ENCODE measurements at places on chromosomes 3 and 15.

DNA sequence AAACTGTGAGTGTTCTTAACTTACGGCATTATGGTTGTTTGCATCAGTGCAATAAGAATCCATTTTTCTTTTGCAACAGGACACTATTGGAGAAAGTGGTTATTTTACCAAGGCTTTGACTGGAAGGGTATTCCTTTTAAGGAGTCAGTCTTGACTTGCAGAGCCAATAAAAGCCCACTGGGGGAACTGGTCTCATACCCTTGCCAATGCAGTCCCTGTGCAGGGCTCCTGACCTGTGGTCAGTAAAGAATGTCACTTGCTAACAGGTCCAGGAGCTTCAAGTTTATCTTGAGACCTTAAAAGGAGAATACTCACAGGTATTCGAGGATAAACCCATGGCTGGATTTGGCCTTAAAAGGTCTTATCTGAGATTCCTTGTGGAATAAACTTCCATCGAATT is 227.8 kb upstream of the GBE1 start:
- no peak for DNase-seq

DNA sequence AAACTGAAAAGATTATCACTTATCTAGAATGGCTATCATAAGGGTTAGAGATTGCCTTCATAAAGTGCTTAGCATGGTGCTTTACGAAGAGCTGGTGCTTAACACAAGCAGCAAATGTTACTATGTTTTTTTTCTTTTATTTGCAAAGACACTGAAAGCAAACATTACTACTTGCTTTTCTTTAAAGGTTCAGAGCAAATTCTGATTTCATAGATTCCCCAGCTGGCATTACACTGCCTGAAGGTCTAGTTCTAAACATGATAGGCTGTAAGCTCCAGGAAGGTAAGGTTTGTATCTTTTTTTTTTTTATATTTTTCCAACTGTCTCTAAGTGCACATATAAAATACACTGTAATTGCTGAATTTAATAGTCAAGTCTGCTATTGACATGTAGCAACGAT is 71.9 kb downstream of the UQCC5 start:
- DNase-seq, result no peak

DNA sequence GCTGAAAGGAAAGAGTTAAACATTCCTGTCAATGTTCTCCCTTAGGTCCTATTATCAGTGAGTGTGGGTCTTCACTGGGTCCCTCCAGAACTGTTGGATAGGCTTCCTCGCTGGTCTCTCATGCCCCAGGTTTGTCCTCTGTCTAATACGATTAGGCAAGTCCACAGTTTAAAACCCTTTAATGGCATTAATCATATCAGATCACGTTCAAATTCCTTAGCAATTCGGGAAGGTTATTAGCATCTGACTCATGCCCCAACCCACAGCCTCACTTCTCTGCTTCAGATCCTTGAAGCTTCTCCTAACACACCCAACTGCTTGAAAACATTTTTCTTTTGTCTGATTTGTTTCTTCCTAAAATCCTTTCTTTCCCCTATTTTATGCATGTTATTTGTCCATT is 224.3 kb upstream of the ATP10A start:
- no peak for DNase-seq

- peak; percentile 17 for DNase-seq
Observed at GRCh38 chr3:106326941-106327695, 458.3 kb upstream of the CBLB start.
